ENCODE measurements at places on chromosomes 5 and 9. TPM values are rescaled to one million over a fixed set of nuclear protein-coding genes. Genes with fewer than 3 reads are reported as not detected.

The SOHLH1 gene
- total RNA-seq, result not detected

The CCDC183 gene
- 4.6 TPM for total RNA-seq

The CARTPT gene
- not detected for total RNA-seq

DNA sequence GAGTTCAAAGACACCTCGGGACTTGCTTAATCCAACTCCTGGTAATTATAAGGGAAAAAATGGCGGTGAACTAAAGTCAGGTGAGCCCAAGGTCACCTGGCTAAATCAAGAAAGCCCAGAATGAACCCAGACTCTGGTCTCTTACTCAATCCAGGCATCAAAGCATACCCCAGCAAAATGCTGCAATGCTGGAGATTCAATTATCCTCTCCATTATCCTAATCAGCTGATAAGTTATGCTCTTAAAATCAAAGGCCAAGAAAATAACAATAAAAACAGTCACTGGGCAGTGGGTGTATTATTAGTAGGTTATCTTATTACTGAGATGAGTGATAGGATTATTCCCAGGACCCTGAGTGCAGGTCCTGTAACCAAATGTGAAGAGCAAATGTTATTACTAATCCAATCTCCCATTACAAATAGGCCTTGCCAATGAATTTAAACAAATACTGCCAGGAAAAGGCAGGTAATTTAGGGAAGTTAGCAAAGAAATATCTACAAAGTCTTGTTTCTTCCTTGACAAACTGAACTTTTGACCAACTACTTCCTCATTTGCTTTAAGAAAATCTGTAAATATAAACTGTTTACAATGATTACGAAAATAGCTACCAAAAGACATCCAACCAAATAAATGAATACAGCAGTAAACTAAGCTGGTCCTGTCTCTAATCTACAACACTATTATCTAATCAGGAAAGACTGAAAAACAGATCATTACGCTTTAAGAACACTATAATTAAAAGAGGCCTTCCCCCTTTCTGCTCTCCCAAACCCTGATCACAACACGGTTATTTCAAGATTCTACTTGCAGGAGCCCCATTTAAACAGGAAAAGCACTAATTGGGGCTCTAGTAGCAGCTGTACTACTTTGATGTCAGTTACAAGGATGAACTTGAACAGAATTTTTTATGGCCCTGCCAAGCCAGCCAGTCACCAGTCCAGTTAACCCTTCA, 103.2 kb downstream of the MED27 start:
- H3K4me1 ChIP-seq, result peaks cover 16% of the 10 kb centered on the region
- H3K36me3 ChIP-seq, result no peaks in the 10 kb centered on the region
- H3K4me3 ChIP-seq, result no peak overlapping the region
- no peak overlapping the region for H3K27ac ChIP-seq
- no peaks in the 10 kb centered on the region for H3K27me3 ChIP-seq

GRCh38 chr9:124183772-124184171, 74.0 kb upstream of the NEK6 start:
- H3K36me3 ChIP-seq, result no peaks in the 10 kb centered on the region
- H3K4me1 ChIP-seq, result peaks cover 11% of the 10 kb centered on the region
- no peak overlapping the region for H3K27ac ChIP-seq
- DNase-seq, result no peak
- no peak overlapping the region for H3K4me3 ChIP-seq
- no peaks in the 10 kb centered on the region for H3K27me3 ChIP-seq

DNA sequence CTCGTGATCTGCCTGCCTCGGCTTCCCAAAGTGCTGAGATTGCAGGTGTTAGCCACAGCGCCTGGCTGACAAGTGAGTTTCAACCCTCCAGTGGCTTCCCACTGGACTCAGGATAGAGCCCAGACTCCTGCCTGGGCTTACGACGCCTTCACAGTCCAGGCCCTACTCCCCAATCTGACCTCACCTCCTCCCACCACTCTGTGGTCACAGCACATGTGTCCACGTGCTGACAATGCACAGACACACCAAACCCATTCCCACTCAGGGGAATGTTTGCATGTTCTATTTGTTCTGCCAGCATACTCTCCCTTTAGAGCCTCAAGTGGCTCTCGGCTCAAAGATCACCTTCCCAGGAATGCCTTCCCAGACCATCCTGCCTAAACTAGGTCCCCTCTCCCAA, 31.1 kb upstream of the TRIM14 start:
- no peak for DNase-seq
- no peaks in the 10 kb centered on the region for H3K36me3 ChIP-seq
- no peaks in the 10 kb centered on the region for H3K27me3 ChIP-seq
- peak overlapping the region; percentile 68 for H3K27ac ChIP-seq
- no peak overlapping the region for H3K4me3 ChIP-seq
- no peaks in the 10 kb centered on the region for H3K4me1 ChIP-seq

- H3K36me3 ChIP-seq, result peaks cover 24% of the 10 kb centered on the region
- H3K27me3 ChIP-seq, result no peaks in the 10 kb centered on the region
- H3K4me1 ChIP-seq, result peaks cover 3% of the 10 kb centered on the region
- no peak overlapping the region for H3K27ac ChIP-seq
- no peak for DNase-seq
Measured at GRCh38 chr5:138900281-138900965, 25.3 kb upstream of the LRRTM2 start.
